ENCODE measurements at places on chromosomes 1 and 21.
A peak's percentile ranks its signal among the peaks of the same experiment; 100 is the strongest.

DNA sequence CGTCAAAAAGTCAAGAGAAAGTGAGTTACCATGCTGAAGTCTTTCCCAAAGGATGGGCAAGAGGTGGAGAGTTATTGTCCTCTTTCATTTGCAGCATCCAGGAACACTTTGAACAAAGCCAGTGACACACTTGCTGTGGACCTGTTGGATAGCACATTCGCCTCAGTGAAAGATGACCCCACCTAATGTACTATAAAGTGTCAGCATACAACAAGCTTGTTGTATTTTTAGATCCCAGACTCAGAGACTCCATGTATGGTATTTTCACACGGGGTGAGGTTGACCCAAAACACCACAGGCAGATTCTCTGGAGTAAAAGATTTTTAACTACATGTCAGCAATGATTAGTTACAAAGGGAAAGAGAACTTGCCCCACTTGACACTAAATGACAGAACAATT, 273.8 kb downstream of the PTBP2 start:
- DNase-seq: no peak

DNA sequence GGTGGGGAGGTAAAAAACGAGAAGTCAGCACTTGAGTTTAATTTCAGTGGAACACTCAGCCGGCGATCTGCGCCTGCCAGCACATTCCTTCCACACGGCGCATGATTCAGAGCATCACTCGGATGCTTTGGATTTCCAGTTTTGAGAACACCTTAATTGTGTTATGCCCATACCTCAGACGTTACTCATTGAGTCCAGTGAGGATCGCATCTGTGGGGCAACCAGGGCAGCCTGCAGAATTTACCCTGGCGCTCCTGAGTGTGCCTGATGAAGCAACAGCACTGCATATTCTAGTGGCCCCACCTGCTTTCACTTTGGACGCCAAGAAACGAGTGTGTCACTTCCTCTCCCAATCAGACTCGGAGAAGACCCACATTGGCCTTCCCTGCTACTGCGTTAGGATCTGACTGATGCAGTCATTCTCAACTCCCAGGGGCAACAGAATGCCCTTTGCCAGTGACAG, 19.9 kb downstream of the FAM89A start:
- DNase-seq: no peak

GRCh38 chr1:228396770-228397662, 9.6 kb downstream of the TRIM11 start:
- no peak for DNase-seq

DNA sequence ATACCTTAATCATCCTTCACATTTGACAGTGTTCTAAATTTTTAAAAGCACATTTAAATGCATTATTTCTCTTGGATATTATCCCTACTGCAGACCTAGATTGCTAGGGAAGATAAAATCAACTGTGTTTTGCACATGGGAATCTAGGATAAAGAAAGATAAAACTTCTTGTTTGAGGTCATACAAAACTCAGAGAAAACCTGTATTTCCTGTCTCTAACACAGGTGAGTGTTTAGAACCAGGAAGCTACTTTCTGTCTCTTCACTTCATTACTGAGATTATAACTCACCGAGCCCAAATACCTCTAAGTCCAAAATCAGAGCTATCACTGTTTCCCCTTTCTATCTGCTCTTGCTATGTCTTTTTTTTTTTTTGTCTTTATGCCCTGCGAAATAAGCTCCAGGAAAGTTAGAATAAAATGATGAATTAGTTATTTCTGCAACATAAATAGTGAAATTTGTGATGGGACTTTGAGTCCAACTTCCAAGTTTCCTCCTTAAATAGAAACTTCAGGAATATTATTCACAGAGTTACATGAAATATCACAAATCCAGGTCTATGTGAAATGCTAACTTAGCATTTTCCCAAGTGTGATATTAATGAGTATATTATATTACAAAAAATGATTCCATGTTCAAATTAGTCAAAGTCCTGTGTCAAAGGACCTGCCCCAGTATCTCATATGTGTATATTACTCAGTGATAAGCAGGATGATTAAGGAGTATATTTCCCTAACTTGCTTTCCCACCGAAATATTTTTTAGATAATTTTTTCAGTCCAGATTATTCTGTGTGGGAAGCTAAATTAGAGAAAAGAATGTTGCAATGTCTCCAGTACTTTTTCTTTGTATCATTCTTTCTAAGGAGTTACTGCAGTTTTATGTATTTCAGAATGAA, 226.4 kb downstream of the PLA2G4A start:
- DNase-seq: no peak

DNA sequence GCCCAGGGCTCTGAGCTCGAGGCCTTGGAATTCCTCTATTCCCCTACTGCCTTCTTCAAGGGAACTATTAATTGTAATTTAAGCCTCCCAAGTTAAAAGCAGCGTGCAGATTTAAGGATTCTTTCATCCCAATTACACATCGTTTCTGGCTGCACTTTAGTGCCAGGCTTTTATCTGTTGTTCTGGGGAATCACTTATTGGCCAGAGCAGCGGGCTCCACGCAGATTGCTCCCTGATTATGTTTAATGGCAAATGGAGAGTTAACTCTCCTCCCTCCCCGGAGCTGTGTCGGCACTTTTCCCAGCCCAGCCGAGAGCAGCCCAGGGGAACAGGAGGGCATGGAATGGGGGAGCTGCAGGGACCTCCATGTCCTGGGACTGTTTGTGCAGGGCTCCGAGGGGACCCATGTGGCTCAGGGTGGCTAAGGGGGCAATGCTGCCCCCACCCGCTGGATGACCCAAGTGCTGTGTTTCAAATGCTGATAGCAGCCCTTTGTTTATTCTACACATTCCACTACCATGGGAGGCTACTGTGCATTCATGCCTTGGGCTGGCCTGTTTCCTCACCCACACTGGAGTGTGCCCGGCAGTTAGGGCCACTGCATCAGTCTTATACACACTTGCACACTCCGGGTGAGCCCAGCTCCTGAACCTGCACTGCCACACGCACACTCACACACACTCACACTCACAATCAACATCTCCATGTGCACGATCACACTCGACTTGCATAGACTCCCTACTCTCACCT, 93.3 kb upstream of the POU3F1 start:
- no peak for DNase-seq

DNA sequence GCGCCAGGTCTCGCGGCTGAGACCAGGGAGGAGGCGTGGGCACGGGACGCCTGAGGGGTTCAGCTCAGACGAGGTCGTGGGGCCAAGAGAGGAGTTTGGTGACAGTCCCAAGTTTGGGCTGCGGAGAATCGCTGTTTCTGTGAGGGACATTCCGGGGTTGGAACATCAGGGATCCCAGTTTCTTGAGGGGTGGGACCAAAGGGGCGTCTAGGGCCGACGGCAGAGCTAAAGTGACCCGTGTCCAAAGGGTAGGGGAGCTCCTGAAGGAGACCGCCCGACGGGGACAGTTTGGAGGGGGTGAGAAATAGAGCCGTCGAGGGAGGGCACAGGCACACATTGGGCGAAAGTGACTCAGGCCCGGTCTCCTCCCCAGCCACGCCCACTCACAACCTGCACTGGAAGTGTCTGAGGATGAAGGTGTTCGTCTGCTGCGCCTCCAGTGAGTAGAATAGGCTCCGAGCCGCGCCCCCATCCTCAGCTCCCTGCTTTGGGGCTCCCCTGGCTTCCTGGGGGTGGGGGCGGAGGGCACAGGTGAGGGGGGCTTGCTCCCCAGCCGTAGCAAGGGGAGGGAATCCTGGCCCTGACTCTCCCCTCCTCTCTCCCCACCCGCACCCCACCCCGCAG, 7.0 kb downstream of the EFNA3 start:
- peak; percentile 51 for DNase-seq

GRCh38 chr1:117634631-117635030, 28.8 kb downstream of the TENT5C start:
- DNase-seq: no peak

DNA sequence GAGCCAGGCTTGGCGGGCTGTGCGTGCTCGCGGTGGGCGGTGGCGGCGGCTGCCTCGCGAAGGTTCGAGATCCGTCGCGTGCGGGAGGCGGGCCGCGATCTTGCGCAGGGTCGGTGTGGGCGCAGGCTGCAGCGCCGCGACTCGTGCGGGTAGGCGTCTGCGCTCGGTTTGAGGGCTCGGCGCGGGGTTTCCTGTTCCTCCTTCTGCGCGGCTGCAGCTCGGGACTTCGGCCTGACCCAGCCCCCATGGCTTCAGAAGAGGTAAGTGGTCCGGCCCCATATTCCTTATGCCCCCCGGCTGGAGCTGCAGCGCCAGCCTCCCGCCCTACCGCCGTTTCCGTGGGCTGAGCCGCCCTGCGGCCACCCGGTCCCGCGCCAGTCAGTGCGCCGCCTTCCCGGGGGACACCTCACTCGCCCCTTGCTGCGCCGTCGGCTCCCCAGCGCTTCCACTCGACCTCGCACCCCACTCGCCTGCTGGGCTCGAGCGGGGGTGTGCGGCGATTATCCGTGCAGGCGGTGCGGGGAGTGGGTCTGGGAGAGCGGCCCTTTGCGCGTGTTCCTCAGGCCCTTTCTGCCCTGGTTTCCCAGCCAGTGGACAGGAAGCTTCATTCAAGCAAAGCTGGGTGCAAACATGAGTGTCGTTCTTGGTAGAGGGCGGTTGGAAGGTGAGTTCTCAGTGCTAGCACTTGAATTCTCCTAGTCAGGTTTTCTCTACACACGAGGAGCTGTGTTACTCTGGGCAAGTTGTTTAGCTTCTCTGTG, at the start of gene CACYBP:
CACYBP (plus strand) TSS at position 12 of the 761 bp plus-strand sequence; CDS start at position 246, 234 bp downstream.
- DNase-seq: no peak

DNA sequence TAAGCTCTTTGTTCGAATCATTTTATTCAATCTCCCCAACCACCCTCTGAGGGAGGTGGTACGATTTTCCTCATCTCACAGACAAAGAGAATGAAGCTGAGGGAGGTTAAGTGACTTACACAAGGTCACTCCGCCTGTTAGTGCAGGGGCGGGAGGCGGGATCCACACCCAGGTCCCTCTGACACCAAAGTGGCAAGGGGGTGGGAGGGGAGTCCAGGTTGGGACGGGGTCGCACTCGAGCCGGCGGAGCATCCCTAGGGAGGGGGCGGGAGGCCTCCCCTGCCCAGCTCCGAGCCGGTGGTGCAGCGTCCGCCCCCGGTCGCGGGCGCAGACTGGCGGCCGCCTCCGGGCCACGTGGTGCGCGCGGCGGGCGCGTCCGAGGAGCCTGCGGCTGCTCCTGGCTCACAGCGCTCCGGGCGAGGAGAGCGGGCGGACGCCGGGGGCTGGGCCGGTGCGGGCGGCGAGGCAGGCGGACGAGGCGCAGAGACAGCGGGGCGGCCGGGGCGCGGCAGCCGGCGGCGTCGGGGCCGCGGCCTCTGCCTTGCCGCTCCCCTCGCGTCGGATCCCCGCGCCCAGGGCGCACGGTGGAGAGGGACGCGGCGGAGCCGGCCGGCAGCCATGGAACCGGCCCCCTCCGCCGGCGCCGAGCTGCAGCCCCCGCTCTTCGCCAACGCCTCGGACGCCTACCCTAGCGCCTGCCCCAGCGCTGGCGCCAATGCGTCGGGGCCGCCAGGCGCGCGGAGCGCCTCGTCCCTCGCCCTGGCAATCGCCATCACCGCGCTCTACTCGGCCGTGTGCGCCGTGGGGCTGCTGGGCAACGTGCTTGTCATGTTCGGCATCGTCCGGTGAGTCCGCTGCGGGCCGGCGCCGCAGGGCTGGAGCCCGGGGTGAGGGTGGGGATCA, at the start of gene OPRD1:
OPRD1 (plus strand) TSS at position 405 of the 903 bp plus-strand sequence; CDS start at position 619, 214 bp downstream.
- DNase-seq: no peak

- DNase-seq: no peak
Measured at GRCh38 chr1:15180945-15181523, 27.5 kb downstream of the TMEM51 start.

- DNase-seq: no peak
Measured at GRCh38 chr1:17597651-17598050, 58.2 kb downstream of the ARHGEF10L start.
